ENCODE measurements at places on chromosomes 4 and X. TPM values are rescaled to one million over a fixed set of nuclear protein-coding genes. Genes with fewer than 3 reads are reported as not detected.
A peak's percentile ranks its signal among the peaks of the same experiment; 100 is the strongest.

The SSX4 gene
- not detected for total RNA-seq

GRCh38 chr4:183098019-183098722, 886 bp upstream of the WWC2 start:
- peak; percentile 76 for DNase-seq

The ZXDA gene
- total RNA-seq: 4.5 TPM

The KLKB1 gene
- total RNA-seq: 0.89 TPM

The IDUA gene
- total RNA-seq: 12.9 TPM

The GLRA2 gene
- total RNA-seq: not detected

GRCh38 chr4:138192113-138192512, 50.0 kb downstream of the SLC7A11 start:
- no peak for DNase-seq

GRCh38 chr4:98237204-98237603, 24.0 kb upstream of the RAP1GDS1 start:
- no peak for DNase-seq

The OTUD6A gene
- not detected for total RNA-seq

DNA sequence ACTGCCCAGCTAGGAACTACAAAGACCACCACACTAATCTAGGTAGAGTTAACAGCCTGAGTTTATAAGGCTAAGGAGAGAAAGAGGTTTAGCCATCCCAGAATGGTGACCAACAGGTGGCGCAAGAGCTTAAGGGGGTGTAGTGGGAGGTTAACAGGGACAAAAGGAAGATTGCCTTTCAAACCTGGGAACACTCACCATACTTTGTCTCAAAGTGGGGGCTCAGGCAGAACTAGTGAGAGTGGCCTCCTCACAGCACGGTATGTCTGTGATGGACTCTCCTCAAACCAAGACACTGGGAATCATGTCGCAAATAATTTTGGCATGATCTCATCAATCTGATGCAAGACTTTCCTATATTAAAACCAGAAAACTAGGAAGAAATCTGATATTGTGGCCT, 23.4 kb downstream of the CCNI start:
- no peak for DNase-seq

The CT45A5 gene
- not detected for total RNA-seq

DNA sequence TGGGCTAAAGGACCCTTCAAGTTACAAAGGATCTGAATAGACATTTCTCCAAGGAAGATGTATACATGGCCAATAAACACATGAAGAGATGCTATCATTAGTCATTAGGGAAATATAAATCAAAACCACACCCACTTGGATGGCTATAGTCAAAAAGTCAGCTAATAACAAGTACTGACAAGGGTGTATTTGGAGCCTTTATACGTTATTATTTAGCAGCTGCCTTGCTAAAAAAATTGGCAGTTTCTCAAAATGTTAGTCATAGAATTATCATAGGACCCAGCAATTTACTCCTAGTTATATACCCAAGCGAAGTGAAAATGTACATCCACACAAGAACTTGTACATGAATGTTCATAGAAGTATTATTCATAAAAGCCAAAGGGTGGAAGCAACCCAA, 112.7 kb upstream of the DUSP21 start:
- DNase-seq: no peak

The KCND1 gene
- 0.27 TPM for total RNA-seq

The NLGN3 gene
- 0.67 TPM for total RNA-seq

DNA sequence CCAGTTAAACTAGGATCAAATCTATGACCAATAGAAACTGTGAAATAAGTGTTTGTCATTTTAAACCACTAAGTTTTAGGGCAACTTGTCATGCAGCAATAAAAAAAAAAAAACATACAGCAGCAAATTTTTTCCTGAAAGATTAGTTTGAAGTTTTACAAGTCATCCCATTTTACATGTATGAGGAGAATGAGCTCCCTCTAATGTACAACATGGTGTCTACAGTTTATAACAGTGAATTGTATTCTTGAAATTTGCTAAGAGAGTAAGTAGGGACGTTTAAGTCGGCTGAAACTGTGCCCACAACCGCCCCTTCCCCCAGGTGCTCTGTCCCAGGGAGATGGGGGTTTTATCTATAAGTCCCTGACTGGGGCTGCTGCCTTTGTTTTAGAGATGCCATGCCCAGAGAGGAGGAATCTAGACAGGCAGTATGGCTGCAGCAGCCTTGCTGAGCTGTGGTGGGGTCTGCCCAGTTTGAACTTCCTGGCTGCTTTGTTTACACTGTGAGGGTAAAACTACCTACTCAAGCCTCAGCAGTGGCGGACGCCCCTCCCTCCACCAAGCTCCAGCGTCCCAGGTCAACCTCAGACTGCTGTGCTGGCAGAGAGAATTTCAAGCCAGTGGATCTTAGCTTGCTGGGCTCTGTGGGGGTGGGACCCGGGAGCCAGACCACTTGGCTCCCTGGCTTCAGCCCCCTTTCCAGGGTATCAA, 499.3 kb upstream of the CT83 start:
- no peak for DNase-seq

The CTAG1B gene
- total RNA-seq: not detected

Measured in cardiac septum (tissue), 1 donor.